ENCODE measurements at places on chromosomes 5 and 9.

- no peak for DNase-seq
Measured at GRCh38 chr9:15856591-15856990, 303.7 kb downstream of the CCDC171 start.

DNA sequence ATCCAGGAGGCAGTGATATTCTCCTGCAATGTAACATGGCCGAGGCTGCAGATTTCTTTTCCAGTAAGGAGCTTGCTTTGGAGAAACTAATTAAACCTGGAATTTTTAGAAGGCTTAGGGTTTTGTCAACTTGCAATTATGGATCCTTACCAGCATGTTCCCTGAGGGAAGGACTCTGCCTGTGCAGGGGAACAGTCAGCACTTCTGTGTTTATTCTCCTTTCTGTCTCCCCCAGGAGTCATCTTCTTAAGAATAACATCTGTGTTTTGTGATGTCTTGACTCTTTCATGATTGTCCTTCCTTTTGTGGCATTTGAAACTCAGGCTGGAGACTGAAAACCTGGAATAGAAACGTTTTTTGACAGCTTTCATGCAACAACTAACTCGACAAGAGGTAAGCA lies 80.5 kb upstream of the TNFSF8 start:
- no peak for DNase-seq

GRCh38 chr5:109522404-109522803 lies 112.6 kb upstream of the PJA2 start:
- no peak for DNase-seq

DNA sequence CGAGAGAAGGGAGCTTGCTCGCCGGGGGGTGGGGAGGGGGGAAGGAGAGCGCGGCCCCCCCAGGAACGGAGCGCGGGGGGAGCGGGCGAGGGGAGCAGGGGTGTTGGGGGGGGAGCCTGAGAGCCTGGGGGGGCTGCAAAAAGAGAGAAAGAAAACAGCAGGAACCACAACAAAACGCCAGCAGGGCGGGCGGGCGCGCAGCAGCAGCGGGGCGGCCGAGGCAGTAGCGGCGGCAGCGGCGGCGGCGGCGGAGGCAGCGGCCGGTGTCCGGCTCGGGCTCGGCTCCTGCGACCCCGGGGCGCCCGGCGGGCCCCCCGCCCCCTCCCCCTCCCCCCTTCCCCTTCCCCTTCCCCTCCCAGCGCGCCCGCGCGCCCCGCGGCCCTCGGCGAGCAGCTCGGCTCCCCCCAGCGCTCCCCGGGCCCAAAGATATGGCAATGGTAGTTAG lies 1.6 kb downstream of the NR2F1 start:
- DNase-seq, result no peak

DNA sequence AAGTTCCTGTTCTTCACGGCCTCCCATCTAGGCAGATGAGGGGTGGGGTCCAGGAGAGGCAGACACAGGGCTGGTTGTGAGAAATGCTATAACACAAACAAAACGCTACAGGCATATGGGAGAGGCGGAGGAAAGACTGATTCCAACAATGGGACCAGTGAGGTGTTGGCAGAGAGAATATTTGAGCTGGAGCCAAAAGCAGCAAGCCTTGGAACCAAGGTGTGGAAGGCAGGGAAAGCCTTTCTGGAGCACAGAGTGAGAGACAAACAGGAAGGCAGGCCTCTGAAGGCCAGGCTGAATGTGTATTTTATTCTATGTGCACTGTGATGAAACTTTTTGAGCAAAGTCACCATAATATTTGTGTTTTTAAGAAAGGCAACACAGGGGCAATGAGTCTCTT lies 2.9 kb downstream of the ATPSCKMT start:
- no peak for DNase-seq

GRCh38 chr5:126104951-126105350 lies 318.3 kb upstream of the GRAMD2B start:
- DNase-seq, result no peak

- no peak for DNase-seq
Measured at GRCh38 chr5:149979896-149980295, 19.3 kb downstream of the SLC26A2 start.

DNA sequence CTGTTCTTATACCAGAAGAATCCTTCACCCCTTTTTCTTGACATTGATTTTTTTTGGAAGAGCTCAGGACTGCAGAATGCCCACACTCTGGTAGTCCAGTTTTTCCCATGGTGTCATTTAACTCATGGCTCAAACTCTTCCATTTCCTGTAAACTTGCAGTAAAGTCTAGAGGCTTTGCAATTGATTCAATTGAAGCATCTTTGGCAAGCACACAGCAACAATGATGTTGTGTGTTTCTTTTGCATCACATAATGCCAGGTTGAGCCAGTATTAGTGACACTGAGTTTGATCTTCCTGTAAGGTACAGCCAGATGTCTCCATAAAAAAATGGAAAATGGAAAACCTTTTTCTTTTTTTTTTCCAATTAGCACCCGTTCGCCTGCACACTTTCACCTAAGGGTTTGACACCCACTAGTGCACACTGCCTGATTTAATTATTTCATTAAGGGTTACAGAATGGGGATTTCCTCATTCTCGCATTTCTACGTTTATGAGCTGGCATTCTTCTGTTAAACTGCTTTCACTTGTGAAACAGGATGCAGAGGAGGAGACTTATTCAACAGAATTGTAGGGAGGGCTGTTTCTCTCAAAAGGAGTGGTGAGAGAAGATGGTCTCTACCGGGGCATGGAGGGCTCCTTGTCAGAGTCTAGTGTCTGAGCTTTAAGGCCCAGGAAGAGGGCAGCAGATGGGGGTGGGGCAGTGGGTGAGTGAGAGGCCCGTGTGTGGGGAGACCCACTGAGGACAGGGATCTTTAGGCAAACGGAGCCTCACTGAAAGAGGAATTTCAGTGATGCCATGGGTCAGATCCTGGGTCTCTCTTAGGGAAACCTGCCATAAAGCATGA lies 2.2 kb upstream of the S1PR3 start:
- no peak for DNase-seq

- DNase-seq, result no peak
Measured at GRCh38 chr9:12753931-12754330, 20.9 kb upstream of the LURAP1L start.

- DNase-seq, result no peak
Measured at GRCh38 chr5:56669534-56670483, 145.5 kb upstream of the MAP3K1 start.

GRCh38 chr9:109830545-109830944 lies 50.5 kb downstream of the PALM2AKAP2 start:
- no peak for DNase-seq
